Anterior cingulate cortex (tissue), 58 donors: ENCODE measurements at places on chromosomes 1 and 21.

DNA sequence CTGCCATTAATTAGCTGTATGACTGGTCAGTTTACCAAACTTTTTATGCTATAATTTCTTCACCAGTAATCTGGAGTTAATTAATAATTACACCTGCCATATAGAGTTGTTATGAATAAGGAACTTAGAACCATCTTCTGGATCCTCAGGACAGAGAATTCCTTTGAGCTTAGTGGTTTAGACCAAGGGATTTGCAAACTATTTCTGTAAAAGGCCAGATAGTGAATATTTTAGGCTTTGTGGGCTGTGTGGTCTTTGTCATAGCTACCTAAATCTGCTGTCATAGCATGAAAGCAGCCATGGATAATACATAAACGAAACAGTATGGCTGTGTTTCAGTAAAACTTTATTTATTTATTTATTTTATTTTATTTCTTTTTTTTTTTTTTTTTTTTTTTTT lies 9.0 kb downstream of the TIMM17A start:
- no peak for DNase-seq

DNA sequence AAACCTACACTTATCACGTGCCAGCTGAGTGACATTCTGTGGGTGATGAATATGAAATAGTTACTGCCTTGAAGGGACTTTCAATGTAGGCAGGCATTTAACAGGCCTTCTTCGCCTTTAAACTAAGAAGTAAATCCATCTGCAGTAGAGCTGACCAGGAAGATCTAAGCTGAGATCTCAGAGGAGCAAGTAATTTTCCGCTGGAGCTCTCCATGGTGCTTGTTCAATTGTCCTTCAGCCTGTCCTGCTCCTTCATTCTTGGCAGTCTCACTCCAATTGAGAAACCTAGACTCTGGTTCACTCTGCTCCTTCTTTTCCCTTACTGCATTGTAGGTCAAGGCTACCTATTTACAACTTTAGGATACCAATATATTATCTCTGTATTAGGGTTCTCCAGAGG lies 183.5 kb downstream of the HMCN1 start:
- DNase-seq = no peak

- no peak for DNase-seq
Observed at GRCh38 chr1:77825131-77825709, 45.8 kb downstream of the MIGA1 start.

DNA sequence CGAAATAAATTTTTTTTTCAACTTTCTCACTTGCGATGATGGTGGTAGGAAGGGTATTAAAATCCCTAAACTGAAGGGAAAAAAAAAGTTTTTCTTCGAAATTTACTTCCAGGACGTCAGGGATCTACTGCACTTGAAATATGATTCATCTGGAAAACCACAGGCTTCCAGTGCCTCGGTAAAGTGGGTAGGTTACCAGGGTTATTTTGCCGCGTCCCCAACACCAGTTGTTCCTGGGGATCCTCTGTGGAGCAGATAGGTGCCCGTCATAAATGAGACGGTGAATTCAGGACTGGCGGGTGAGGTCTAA lies 773 bp downstream of the RABIF start:
- DNase-seq = no peak

DNA sequence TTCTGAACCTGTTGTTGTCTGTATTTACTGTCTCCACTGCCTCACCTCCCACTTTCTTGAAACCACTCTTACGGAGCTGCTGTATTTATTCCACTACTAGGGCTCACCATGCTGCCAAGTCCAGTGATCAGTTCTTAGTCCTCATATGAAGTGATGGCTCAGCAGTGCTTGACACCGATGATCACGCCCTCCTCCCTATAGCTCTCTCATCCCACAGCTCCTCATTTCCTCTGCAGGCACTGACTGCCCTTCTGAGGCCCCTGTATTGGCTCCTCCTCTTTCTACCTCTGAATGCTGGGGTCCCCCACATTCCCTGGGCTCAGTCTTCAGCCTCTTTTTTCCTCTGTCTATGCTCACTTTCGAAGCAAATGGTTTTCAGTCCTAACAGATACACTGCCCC lies 3.4 kb downstream of the CLCA1 start:
- DNase-seq = no peak

DNA sequence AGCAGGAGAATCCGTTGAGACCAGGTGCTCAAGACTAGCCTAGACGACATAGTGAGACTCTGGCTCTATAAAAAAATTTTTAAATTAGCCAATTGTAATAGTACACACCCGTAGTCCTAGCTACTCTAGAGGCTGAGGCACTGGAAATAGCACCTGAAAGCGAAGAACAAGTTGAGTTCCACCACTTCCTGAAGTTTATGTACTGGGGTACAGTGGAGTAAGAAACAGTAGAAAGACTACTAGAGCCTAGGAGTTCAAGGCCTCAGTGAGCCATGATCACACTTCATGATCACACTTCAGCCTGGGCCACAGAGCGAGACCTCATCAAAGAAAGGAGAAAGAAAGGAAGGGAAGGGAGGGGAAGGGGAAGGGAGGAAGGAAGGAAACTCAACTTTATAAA lies 19.8 kb downstream of the RSBN1 start:
- no peak for DNase-seq

- no peak for DNase-seq
Observed at GRCh38 chr1:91066538-91066937, 44.7 kb upstream of the ZNF644 start.
